CD4-positive, alpha-beta T cell treated with Interleukin-4 for 1 hour (primary cell): ENCODE measurements at places on chromosomes 13 and 19.

DNA sequence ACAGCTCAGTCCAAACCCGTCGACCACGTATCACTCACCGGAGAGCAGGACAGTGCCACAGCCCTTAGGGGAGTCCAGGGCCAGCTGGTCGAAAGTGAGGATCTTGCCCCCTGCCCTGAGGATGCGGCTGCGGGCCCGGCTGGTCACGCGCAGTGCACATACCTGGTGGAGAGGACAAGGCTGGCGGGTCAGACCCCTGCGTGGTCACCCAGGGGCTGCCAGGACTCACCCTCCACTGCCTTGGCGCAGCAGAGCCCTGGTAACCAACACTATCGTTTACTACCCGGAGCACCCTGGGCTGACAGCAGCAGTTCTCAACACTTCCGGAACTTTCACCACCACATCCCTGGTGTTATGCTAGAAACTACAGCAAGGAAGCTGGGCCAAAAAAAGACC is 1.2 kb upstream of the FAM83E start:
- DNase-seq = no peak

DNA sequence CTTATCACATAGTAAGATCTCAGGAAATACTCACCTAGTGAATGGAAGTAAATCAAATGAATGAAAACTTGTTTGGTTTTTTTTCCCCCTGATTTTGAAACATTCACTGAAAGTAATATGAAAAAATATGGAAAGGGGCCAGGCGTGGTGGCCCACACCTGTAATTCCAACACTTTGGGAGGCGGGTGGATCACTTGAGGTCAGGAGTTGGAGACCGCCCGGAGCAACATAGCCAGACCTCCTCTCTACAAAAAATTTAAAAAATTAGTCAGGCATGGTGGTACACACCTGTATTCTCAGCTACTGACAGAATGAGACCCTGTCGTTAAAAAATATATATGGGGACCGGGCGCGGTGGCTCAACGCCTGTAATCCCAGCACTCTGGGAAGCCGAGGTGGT is 149.6 kb downstream of the SIPA1L3 start:
- DNase-seq = no peak

DNA sequence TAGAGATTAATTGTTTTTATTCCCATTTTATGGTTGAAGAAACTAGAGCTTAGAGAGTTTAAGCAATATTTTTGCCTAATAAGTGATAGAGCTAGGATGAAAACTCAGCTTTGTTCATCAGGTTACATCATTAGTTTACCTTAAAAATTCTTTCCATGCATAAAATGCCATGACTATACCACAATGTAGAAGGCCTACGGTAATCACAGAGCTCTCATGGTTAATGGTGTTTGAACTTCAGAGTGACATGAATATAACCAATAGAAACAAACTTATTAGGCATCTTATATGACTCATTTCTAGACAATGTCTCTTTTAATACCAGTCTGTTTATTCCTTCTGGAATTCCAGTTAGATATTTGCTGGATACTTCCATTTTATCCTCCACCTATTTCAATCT is 78.5 kb downstream of the FGF9 start:
- no peak for DNase-seq

GRCh38 chr19:41420101-41420880 is 6.9 kb downstream of the B3GNT8 start:
- DNase-seq = no peak

DNA sequence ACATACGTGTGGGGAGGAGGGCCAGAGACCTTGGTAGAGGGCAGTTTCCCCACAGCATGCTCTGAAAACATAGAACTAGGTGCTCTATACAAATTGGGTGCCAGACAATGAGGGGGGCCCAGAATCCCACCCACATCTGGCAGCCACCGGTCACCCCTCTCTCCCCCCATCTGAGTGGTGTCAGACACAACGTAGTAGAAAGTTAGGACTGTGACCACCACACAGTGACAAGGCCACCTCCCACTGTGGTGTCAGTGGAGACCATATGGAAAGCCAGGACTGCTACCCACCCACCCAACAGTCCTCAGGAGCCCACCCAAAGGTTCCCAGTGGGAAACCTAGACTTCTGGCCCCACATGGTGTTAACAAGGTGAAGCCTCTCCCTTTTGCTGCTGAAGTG is 2.1 kb upstream of the ATP4B start:
- DNase-seq = no peak

- peak; percentile 22 for DNase-seq
These were observed 13.5 kb upstream of the PLEKHF1 start for GRCh38 chr19:29651622-29652394.
